ENCODE measurements at places on chromosomes 6 and 20. TPM values are rescaled to one million over a fixed set of nuclear protein-coding genes. Genes with fewer than 3 reads are reported as not detected.

Gene LY6G6C
- not detected for total RNA-seq

Gene NNAT
- not detected for total RNA-seq

Gene TAGAP
- total RNA-seq, result not detected

Gene TNFRSF6B
- 37.0 TPM for total RNA-seq

Gene HLA-DQA2
- not detected for total RNA-seq

Gene MRPS18A
- total RNA-seq, result 55.3 TPM

DNA sequence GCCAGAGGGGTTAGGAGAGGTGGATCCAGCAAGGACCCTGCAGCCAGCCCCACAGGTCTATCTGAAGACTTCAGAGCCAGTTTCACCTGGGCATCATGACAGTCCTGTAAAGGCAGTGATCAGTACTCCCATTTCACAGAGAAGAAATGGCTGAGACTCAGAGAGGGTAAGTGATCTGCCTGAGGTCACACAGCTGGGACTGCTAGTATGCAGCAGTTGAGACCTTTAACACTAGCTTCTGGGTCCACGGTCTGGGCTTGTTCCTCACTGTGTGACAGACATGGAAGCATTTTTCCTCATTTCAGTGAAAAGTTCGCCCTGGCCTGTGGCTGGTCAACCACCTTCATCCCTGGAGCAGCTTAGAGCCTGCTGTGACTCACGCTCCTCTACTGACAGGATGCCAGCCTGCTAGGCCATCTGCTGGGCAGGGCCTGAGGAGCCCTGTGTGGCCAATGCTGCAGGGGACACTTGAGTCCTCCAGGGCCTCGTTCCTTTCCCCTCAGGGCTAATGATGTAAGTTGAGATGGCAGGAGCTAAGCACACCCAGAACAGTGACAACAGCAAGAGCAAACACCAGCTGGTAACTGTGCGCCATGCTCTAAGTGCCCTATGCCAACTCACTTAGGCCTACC, 192.0 kb downstream of the LRFN2 start:
- DNase-seq, result no peak

DNA sequence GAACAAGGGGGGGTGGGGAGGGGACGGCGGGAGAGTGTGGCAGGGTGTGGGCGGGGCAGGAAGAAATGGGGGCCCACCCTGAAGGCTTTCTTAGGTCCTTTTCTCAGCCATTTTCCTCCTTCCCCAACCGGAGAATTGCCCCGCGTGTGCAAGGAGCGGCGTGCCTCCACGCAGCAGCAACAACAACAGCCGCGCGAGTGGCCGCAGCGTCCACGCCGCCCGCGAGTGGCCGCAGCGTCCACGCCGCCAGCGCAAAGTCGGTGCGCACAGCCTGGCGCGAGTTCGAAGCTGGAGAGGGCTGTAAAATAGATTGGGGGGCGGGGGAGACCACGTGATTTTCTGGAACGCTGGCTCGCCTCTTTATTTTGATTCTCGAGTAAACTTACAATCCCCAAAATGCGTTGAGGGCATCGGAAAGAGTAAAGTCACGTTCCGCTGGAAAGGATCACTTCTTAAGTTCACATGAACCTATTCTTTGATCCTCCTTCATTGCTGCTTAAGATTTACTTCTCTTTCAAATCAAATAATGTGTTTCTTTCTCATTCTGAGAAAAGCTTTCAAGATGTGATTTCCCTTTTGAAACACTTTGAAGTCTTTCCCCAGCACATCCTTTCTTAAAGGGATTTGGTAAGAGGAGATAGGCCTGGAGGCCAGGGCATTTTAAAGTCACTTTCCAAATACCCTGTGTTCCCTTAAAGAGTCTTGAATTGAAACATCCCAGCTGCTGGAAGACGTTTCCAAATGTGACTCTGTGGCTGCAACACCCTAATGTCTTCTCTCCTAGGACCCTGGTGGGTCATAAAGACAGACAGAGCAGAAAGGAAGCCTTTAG, 66.7 kb upstream of the ZNF217 start:
- DNase-seq, result no peak

DNA sequence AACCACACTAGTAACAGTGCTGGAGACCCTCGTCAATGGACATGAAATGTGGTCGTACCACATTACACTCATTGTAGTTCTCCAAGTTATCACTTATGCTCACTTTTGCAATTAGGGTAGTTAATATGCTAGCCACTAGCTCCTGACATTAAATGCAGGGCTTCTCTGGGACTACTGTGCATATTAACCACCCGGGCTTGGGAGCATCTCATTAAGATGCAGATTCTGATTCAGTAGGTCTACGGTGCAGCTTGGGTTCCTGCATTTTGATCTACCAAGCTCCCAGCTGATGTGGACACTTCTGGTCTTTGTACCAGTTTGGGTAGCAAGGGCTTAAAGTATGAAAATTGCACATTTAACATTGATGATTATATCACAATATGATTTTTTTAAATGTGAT, 98.0 kb downstream of the ZFP64 start:
- DNase-seq, result no peak

DNA sequence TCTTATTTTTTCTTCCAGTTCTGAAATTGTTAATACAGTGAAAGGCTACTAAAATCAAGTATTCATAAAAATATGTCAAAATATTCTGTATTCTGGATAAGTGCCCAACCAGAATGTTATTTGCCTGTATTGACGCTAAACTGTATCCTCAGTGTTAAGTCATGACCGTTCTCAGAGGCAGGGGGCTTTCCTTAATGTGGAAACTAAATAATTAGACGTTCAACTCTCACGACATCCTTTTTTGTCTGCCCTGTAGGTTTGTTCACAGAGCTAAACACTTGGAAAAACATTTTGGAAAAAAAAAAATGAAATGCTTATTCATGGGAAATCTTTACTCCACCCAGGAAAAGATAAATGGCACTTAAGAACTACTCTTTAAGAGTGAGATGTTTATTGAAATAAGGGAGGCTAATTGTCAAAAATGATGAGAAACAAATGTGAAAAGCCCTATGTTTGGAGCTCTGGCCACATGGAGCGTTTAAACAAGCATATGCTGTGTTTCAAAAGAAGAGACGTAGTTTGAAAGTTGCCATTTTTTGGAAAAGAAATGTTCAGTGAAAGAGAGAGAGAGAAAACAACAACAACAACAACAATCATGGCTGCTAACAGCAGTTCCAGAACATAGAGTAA, 453.1 kb upstream of the MARCKS start:
- DNase-seq, result no peak

DNA sequence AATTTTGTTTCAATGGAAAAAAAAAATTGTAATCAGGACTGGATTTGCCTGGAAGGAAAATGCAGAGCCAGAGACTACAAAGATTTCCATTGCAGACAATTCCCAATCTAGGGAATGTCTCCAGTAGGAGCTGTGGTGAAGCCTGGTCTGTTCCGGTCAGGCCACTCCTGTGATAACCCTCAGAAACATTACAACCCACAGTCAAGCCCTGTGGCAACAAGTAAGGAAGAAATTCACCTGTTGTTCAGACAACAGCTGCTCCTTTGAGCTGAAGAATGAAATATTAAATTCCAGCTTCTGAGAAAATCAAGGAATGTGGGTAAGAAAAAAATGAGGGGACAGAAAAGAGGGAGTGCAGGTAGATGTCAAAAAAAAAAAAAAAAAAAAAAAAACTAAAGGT, 8.0 kb downstream of the PRKN start:
- DNase-seq, result no peak

GRCh38 chr6:134564705-134565104, 246.8 kb upstream of the SGK1 start:
- DNase-seq, result no peak

GRCh38 chr20:5784735-5785134, 34.5 kb downstream of the SHLD1 start:
- DNase-seq, result no peak

DNA sequence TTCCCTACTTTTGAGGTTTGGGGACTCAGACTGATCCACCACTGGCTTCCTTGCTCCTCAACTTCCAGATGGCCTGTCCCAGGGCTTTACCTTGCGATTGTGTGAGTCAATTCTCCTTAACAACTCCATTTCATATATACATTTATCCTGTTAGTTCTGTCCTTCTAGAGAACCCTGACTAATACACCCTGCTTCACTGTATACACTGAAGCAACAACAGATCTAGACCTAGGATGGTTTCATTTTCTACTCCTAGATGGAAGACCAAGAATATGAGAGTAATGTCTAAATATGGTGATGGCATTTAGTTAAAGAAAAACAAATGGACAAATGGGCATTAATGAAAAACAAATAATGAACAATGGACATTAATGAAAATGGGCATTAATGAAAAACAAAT, 225.6 kb downstream of the LMBRD1 start:
- DNase-seq, result no peak

DNA sequence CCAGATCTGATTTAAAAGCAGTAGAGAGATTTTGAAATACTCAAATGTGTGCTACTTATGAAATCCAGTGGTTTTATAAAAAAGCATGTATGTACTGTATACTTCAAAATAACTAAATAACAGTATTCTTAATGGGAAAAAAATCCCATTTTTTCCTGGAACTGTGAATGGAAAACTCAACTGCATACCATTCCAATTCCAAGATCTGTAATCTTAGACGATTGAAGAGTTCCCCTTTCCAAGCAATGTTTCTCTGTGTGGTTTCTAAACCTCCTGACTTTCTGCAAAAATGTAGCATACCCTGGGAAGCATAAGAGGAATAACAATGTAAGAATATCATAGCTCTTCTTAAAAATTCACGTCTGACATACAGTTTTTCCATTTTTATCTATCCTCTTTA, 40.3 kb upstream of the HIVEP2 start:
- DNase-seq, result no peak

- DNase-seq, result no peak
Measured at GRCh38 chr6:2534406-2535042, 216.2 kb downstream of the MYLK4 start.

DNA sequence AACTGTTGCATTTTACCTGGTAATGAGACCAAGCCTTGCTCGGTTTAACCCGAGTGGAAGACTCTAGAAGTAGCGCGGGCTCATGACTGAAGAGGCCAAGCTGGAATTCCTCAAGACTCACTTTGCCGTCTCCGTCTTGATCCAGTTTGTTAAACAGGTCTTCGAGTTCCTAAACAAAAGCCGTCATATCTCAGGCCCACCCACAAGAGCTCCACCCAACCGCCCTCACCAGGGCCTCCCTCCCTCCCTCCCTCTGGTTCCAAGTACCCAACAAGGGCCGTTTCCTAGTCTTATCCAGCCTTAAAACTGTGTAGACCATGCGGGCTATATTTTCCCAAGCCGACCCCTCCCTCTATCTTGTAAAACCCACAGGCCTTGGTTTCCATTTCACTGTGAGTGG, 81.4 kb downstream of the NINL start:
- DNase-seq, result no peak

DNA sequence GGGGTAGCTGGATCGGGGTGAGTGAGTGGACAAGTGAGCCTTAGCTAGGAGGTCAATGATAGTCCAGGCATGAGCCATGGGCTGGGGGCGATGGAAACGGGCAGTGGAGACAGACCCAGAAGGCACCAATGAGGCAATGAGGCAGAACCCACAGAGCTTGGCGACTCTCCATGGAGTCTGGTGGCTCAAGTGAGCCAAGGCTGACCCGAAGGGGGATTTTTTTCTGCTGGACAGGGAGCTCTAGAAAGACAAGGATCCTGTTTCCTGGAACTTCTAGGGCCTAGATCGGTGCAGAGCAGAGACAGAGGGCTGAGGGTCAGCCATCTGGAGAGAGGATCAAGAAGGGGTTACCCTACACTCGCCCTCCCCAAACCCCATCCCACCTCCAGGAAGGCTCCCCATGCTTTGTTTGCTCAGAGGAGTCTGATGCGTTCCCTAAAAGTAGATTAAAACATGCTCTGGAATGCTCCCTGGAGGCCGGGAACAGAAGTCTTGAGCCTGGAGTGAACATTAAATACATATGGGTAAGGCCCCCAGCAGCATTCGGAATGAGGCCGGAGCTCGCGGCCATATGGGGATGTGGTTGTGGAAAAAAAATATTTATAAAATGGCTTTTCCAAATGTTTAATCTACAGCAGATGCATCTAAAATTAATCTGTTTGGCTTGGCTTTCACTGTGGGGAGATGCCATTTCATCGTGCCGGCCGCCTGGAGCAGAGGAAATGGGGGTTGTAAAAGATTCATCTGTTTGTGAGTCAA, 237.8 kb upstream of the PMEPA1 start:
- DNase-seq, result no peak
